ENCODE measurements at places on chromosomes 1 and 21.

- DNase-seq = no peak
Measured at GRCh38 chr1:162878000-162878596, 17.1 kb upstream of the CCDC190 start.

GRCh38 chr1:82731216-82731615 is 930.5 kb downstream of the ADGRL2 start:
- no peak for DNase-seq

DNA sequence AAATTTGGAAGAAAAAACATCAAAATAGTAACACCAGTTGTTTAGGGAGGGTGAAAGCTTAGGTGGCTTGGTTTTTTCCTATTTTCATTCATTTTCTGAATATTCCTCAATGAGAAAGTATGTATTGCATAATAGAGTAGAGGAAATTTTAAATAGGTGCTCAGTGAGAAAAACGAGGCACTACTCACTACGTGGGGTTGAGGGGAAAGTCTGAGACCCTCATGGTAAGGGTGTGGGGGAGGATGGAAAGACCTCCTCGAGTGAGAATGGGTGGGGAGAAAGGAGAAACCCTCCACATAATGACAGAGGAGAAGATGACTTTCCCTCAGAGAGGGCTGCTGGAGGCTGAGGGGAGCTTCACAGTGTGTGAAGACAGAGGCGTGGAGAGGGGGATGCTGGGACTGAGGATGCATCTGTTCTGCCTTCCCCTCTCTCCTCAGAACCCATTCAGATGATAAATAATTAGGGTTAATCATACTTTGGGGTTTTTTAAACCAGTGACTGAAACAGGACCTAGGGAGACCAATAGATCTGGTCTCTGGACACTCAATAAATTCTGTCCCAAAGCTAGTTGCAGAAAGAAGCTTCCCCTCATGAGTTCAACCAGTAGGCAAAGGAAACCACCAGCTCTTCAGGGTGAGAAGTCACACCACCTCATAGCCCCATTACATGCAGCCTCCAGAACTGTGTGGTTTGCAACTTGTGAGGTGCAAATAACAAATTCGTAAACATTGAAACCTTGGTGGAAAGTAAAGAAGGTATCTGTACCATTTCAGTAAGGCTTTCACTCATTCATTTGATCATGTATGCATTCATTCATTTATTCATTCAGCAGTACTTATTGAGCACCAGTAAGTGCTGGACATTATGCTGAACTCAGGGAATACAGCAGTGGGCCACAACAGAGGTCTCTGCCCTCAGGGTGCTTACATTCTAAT is 17.1 kb downstream of the SLAMF7 start:
- DNase-seq = no peak

DNA sequence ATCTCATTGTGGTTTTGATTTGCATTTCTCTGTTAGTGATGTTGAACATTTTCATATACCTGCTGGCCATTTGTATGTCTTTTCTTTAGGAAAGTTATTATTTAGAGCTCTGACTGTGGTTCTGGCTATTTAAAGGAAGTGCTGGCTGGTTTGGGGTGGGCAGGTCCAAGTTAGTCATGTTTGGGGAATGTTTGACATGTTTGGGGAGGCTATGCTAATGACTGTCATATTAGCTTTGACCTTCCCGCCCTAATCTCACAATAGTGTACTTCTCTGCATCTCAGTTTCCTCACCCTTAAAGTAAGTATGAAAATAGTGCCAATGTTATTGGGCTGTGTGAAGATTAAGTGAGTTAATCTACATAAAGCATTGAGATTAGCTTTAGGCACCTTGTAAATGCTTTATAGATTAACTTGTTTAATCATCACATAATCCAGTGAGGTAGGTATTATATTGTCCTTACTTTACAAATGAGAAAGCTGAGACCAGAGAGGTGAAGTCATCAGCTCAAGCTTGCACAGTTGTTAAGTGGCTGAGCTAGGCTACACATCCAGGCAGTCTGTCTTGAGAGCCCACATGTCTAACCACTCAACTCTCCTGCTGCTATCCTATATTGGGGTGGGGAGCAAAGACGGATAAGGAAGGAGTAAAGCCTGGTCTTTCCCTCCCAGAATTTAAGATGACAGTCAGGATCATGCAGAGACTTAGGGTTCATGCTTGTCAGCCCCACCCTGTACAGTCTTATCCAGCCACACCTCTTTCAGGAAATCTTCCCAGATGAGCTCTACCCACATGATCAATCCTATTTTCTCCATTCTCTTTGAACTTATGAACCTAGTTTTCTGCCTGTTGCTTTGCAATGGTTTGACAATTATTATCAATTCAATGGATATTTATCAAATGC is 22.8 kb upstream of the CRNN start:
- no peak for DNase-seq

DNA sequence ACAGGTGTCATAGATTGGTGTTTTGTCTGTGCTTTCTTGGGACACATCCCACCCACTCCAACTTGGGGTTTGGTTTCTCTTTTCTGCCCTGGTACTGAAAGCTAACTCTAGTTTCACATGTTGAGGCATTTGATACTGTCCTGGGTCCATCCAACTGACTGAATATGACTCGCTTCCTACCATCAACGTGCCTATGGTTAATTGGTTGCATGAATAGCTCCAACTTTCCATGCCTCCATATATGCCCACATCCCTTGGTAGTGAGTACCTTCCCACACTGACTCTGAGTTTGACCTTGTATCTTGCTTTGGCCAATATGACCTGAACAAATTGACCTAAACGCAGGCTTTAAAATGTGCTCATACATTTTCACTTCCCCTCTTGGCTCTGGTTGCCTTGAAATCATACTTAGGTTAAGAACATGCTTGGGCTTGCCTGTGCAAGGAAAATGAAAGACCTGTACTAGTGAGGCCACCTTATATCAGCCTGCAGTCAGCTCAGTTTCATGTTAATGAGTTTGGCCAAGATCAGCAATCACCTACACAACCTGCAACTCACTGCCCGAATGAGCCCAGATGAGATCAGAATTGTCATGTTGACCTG is 81.0 kb upstream of the KCNK2 start:
- no peak for DNase-seq

DNA sequence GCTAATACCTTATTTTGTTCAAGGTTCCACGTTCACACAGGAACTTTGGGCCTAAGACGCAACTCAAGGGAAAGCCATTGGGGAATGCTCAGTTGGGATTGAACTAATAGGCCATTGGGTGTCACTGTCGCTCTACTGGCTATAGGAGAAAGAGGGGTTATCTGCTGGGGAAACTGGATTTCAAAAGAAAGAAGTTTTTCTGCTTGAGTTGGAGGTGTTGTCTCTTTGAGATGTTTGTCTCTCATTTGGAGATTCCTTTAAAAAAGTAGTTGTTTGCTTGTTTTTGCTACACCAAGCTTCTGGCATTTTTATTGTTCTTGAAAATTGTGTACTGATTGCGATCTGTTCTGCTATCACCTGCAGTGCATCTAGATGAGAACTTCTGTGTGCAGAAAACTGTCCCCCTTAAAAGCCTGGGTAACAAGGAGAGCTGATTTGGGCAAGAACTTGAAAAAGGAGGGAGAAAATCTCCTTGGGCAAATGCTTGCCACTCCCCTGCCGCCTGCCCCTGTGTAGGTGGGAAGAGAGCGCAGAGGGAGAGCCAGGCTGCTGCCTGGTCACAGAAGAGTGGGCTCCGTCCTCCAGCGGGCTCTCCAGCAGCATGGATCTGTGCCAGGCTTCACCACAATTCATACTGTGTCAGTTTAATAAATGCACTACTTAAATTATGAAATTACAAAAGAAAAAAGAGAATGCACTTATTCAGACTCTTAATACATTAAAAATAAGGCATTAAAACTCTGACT is 39.9 kb downstream of the PEX14 start:
- DNase-seq = no peak
